ENCODE measurements at places on chromosomes 4 and X. TPM values are rescaled to one million over a fixed set of nuclear protein-coding genes. Genes with fewer than 3 reads are reported as not detected.

DNA sequence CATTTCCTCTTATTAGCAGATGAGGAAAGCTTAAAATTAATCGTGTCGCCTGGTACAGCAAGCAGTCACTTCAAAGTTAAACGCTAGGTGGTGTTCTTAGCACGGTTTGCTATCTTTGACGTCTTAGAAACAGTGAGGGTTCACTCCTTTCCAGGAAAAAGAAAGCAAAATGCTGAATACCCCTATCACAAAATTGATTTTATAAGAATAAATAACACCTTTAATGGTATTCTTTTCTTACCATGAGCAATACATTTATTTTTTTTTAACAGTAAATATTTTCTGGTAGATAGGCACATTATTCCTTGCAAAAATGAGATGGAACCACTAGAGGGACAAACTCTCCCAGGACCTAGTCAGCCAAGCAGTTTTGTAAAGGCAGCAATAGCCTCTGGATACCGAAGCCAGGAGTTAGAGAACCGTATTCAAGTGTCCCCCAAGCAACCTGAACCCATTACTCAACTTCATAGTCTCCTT, 153.9 kb downstream of the KDR start:
- no peak for DNase-seq
- H3K27me3 ChIP-seq: no peaks in the 10 kb centered on the region
- H3K36me3 ChIP-seq: no peaks in the 10 kb centered on the region
- no peak overlapping the region for H3K4me3 ChIP-seq
- H3K27ac ChIP-seq: no peak overlapping the region
- no peaks in the 10 kb centered on the region for H3K4me1 ChIP-seq

- no peak overlapping the region for H3K4me3 ChIP-seq
- DNase-seq: no peak
- H3K4me1 ChIP-seq: no peaks in the 10 kb centered on the region
- H3K27me3 ChIP-seq: no peaks in the 10 kb centered on the region
- H3K27ac ChIP-seq: no peak overlapping the region
- no peaks in the 10 kb centered on the region for H3K36me3 ChIP-seq
These were observed 41.8 kb upstream of the CLDN24 start for GRCh38 chr4:183364025-183364424.

DNA sequence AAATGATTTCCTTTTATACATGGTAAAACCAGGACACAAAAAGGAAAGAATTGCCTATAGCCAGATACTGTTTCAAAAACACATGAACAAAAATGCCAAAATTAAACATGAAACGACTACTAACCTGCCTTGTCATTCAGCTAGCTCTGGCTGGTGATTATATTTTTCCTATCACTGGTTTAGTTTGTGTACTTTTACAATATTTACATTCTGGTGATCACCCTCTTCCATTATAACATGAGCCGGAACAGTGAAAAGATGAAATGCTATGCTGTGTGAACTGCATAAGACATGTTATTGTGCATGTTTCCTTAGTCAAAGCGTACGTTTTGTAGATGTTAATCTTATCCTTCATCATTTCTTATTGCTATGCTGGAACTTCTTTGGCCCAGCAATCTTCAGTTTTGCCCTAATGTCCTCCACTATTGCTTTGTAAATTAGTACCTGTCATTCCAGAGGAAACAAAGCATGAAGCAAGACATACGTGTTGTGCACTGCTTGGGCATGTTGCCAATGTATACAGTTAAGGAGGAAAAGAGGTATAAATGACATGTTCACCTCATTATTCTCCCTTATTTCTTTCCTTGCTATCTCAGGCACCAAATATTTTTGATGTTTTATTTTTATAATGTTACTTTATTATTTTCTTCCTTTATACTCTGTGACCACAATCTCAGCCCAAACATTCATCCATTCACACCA, 386.3 kb downstream of the ARHGAP24 start:
- H3K27me3 ChIP-seq: no peaks in the 10 kb centered on the region
- no peak for DNase-seq
- no peak overlapping the region for H3K4me3 ChIP-seq
- H3K27ac ChIP-seq: no peak overlapping the region
- H3K36me3 ChIP-seq: no peaks in the 10 kb centered on the region

DNA sequence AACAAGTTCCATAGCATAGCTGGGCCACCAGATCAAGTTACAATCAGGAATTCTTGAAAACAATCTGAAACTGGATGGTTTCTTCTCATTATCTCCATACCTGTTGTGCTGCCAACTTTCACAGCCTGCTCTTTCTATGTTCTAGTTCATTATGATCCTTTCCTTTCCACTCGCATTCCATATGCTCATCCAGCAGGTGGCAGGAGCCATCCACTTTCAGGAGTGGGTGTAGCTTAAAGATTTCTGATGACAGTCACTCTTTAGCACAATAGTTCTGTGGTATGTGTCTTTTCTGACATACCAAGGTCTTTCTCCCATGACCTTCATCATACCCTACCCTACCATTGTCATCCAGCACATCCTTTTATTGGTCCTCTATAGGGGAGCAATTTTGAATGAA, 46.4 kb downstream of the PAGE2 start:
- H3K4me1 ChIP-seq: no peaks in the 10 kb centered on the region
- H3K36me3 ChIP-seq: no peaks in the 10 kb centered on the region
- DNase-seq: peak; percentile 6
- no peak overlapping the region for H3K27ac ChIP-seq
- no peaks in the 10 kb centered on the region for H3K27me3 ChIP-seq
- H3K4me3 ChIP-seq: no peak overlapping the region

DNA sequence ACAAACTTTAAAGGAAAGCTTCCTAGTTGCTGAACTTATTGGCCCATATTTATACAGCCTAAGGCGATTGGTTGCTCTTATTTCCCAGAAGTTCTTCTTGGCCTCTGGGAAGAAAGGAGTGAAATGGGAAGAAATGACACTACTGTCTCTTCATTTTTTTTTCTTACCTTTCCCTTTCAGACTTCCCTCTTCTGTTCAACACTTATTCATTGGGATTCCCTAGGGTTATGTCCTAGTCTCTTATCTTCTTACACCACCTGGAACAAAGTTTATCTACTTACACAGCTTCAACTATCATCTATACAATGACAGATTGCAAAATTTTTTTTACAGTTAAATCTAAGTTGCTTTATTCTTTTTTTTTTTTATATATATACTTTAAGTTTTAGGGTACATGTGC, 68.0 kb downstream of the SNX12 start:
- H3K4me1 ChIP-seq: no peaks in the 10 kb centered on the region
- no peak overlapping the region for H3K4me3 ChIP-seq
- peaks cover 10% of the 10 kb centered on the region for H3K27me3 ChIP-seq

GRCh38 chrX:129932821-129933321, 26.9 kb downstream of the UTP14A start:
- H3K4me1 ChIP-seq: no peaks in the 10 kb centered on the region
- peak overlapping the region; percentile 39 for H3K4me3 ChIP-seq
- no peaks in the 10 kb centered on the region for H3K27me3 ChIP-seq
- peak; percentile 48 for DNase-seq

HELT gene
- not detected for total RNA-seq

RNF128 gene
- 12.0 TPM for total RNA-seq

GRCh38 chrX:41337140-41337539, 3.2 kb downstream of the DDX3X start:
- no peak overlapping the region for H3K4me3 ChIP-seq
- H3K36me3 ChIP-seq: peaks cover 30% of the 10 kb centered on the region
- no peak overlapping the region for H3K27ac ChIP-seq
- no peak for DNase-seq
- H3K27me3 ChIP-seq: no peaks in the 10 kb centered on the region
- peaks cover 32% of the 10 kb centered on the region for H3K4me1 ChIP-seq

ADAM29 gene
- not detected for total RNA-seq

- H3K27ac ChIP-seq: no peak overlapping the region
- H3K36me3 ChIP-seq: no peaks in the 10 kb centered on the region
- DNase-seq: no peak
- H3K27me3 ChIP-seq: no peaks in the 10 kb centered on the region
- no peaks in the 10 kb centered on the region for H3K4me1 ChIP-seq
These were observed 1477.7 kb downstream of the RAPGEF2 start for GRCh38 chr4:160580581-160580980.

DNA sequence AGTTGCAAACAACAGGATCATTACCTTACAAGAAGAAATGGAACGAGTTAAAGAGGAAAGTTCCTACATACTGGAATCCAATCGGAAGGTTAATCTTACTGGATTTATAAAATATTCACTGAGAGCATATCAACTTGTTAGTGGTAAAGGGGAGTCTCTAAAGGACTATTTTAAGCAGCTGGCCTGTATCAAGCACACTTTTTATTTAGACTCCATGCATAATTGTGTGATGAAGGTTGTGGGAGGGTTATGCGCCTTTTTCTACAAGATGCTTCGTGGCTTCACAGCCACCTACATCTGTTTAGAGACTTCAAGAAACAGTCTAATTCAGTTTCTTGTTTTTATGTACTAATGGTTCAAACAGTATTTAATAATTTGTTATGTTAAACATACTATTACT, 56.6 kb downstream of the GRSF1 start:
- no peak for DNase-seq
- H3K4me1 ChIP-seq: no peaks in the 10 kb centered on the region
- no peak overlapping the region for H3K4me3 ChIP-seq
- no peak overlapping the region for H3K27ac ChIP-seq
- H3K27me3 ChIP-seq: no peaks in the 10 kb centered on the region

DNA sequence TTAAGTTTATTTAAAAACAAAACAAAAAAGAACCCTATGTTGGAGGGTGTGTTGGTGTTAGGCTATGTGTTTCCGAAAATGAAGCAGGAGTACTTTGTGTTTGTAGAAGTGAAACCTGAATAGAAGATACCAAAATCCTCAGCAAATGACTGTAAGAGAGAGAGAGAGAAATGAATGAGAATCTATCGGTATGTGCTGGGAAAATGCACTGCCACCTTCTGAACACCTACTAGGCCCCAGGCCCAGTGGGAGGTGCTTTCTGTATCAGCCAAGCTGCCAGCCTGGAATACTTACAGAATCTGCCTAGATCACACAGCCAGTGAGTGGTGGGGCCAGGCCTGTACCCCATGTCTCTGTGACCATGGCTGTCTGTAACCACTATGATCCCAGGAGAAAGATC, 14.9 kb upstream of the PIM2 start:
- H3K27me3 ChIP-seq: no peaks in the 10 kb centered on the region
- DNase-seq: no peak
- no peaks in the 10 kb centered on the region for H3K4me1 ChIP-seq

ADAMTS3 gene
- 0.28 TPM for total RNA-seq

Measured in pancreas (tissue), 10 donors.